Progenitor cell of endocrine pancreas (in vitro differentiated cells): ENCODE measurements at places on chromosomes 1 and 21.

GRCh38 chr1:93681101-93681988 is at the start of gene BCAR3:
BCAR3 (minus strand) TSS chr1:93681837; CDS start chr1:93674930, 6,907 bp downstream.
- H3K27me3 ChIP-seq, result peaks cover 38% of the 10 kb centered on the region
- DNase-seq, result peak; percentile 51
- no peaks in the 10 kb centered on the region for H3K36me3 ChIP-seq
- H3K4me1 ChIP-seq, result peaks cover 18% of the 10 kb centered on the region
- peak within 1 kb of the TSS; percentile 86 for H3K4me3 ChIP-seq

GRCh38 chr1:6438047-6438525 is 13.5 kb downstream of the ESPN start:
- H3K27ac ChIP-seq, result no peak overlapping the region
- no peak overlapping the region for H3K4me3 ChIP-seq
- H3K27me3 ChIP-seq, result peaks cover 40% of the 10 kb centered on the region
- DNase-seq, result peak; percentile 77
- no peaks in the 10 kb centered on the region for H3K36me3 ChIP-seq

DNA sequence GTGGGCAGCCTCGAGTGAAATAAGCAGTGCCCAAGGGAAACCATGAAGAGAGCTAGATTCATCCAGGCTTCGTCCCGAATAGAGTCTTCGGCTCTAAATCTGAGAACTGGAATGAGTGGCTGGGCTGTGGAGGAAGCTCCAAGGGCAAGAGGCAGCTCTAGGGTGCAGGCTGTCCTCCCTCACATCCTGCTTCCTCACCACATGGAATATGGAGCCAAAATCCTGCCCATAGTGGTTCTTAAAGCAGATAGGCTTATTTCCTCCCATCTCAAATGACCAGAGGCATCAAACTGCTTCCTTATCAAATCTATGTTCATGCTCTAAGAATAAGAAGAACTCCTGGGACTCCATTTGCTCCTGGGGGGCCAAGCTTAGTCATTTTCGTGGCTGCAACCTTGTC is 2.5 kb downstream of the IL24 start:
- no peak for DNase-seq
- no peak overlapping the region for H3K27ac ChIP-seq
- peaks cover 8% of the 10 kb centered on the region for H3K4me1 ChIP-seq
- H3K4me3 ChIP-seq, result no peak overlapping the region
- peaks cover 50% of the 10 kb centered on the region for H3K27me3 ChIP-seq

GRCh38 chr21:16587141-16587581 is 857.4 kb downstream of the USP25 start:
- no peaks in the 10 kb centered on the region for H3K27me3 ChIP-seq
- no peak overlapping the region for H3K27ac ChIP-seq
- no peaks in the 10 kb centered on the region for H3K36me3 ChIP-seq
- DNase-seq, result no peak

DNA sequence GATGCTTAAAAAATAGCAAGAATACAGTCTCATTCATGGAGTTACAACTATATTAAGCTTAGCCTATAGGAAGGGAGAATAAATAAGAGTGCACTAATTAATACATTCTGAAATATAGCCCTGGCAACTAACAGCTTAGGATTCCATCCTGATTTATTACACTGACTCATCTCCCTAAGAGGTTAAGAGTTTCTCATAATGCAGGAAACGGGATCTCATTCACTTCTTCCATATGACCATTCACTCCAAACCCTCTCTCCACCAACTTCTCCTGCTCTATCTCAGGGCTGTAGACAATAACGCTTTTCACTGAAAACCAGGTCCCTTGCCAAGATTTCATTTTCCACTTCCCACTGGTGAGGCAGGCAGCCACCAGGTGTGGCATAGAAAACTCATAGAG is 168.5 kb upstream of the PLD5 start:
- H3K4me3 ChIP-seq, result no peak overlapping the region
- no peak for DNase-seq
- no peak overlapping the region for H3K27ac ChIP-seq
- H3K4me1 ChIP-seq, result no peaks in the 10 kb centered on the region

GRCh38 chr1:107541412-107541811 is 400.6 kb downstream of the NTNG1 start:
- no peak overlapping the region for H3K4me3 ChIP-seq
- H3K27me3 ChIP-seq, result no peaks in the 10 kb centered on the region
- H3K27ac ChIP-seq, result no peak overlapping the region

DNA sequence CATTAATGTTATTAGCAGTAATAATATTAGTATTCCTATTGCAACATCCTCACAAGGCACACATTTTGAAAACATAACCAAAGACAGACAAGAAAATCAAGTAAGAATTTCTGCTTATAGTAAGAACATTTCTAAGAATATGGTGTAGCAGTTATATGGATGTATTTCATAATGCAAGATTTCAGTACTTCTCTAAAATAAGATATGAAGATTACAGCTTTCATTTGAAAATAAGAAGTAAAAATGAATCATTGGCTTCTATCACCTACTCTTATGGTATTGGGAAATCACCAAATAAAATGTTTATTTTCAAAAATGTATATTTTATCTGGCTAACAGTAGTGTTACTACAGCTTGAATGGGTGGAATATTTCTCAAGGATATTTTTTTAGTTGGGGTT is 103.8 kb upstream of the USP25 start:
- no peak overlapping the region for H3K4me3 ChIP-seq
- DNase-seq, result no peak
- peaks cover 22% of the 10 kb centered on the region for H3K4me1 ChIP-seq
- H3K27ac ChIP-seq, result no peak overlapping the region

DNA sequence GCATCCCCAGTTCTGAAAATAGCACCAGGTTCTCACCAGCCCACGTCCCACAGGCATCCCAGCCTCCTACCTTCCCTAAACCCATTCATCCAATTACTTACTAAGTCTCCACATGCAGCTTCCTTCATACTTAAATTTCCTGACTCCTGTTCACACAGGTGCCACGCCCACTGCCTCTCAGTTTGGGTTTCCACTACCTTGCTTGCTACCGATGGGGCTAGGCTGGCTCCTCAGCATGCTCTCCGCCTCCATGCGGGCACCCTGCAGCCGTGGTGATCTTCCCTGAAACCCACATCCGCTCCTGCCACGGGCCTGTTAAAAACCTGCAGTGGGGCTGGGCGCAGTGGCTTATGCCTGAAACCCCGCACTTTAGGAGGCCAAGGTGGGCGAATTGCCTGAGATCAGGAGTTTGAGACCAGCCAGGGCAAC is 70.4 kb upstream of the ANGPTL1 start:
- H3K27ac ChIP-seq, result no peak overlapping the region
- H3K4me1 ChIP-seq, result peaks cover 2% of the 10 kb centered on the region
- no peak overlapping the region for H3K4me3 ChIP-seq
- DNase-seq, result no peak

GRCh38 chr1:244137276-244137675 is 86.2 kb downstream of the ZBTB18 start:
- no peaks in the 10 kb centered on the region for H3K36me3 ChIP-seq
- no peak overlapping the region for H3K27ac ChIP-seq
- no peak overlapping the region for H3K4me3 ChIP-seq
- H3K4me1 ChIP-seq, result no peaks in the 10 kb centered on the region

- no peak overlapping the region for H3K4me3 ChIP-seq
- H3K27ac ChIP-seq, result no peak overlapping the region
- H3K4me1 ChIP-seq, result peaks cover 5% of the 10 kb centered on the region
- H3K27me3 ChIP-seq, result no peaks in the 10 kb centered on the region
- no peak for DNase-seq
- peaks cover 3% of the 10 kb centered on the region for H3K36me3 ChIP-seq
These were observed 115.8 kb downstream of the RPS6KC1 start for GRCh38 chr1:213166852-213167251.

DNA sequence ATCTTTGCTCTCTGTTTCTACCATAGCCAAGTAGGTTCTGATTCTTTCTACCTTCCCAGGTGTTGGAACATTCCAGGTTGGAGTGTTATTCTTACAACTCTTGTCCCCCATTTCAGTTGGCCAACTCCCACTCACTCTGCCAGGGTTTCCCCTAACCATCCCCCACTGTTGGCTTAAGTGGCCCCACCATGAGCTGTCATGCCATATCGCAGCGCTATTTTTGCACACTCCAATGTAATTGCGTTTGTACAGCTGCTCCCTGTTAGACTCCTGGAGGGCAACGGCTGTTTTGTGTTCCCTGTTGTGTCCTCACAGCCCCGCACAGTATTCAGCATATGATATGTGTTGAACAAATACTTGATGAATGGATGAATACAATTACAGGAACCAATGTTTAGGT is 117.7 kb upstream of the ETS2 start:
- no peak for DNase-seq
- no peak overlapping the region for H3K27ac ChIP-seq
- no peak overlapping the region for H3K4me3 ChIP-seq
- no peaks in the 10 kb centered on the region for H3K4me1 ChIP-seq
- H3K36me3 ChIP-seq, result no peaks in the 10 kb centered on the region
